GM04504 (cell line): ENCODE measurements at places on chromosomes 1 and 21.

- DNase-seq: no peak
These were observed 1536.7 kb upstream of the B3GALT2 start for GRCh38 chr1:194723067-194723466.

DNA sequence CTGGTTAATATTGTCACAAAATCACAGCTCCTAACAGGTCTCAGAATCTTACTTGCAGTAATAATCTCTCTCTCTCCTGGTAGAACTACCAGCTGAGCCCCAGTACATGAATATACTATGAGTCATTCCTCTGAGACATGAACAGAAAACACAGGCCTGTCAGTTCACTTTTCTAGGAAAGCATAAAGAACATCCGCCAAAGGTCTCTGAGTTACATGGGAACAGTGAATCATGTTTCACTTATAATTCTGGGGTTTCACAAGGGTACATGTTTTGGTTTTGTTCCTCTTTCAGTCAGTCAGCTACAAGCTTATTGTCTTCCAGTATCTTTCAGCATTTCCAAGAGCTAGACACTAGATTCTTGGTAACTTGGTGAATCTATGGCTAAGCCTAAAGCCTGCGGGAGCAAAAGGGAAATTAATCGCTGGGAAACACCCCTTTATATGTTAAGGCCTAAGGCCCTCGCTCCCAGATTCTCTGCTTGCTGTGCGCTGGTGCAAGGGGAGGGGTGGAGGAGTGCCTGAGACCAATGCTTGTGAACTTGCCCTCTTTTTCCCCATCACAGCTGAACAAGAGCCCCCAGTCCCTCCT lies 31.7 kb downstream of the IFNGR2 start:
- peak; percentile 73 for DNase-seq

- no peak for DNase-seq
These were observed 114.3 kb upstream of the ZNF678 start for GRCh38 chr1:227449051-227449450.

DNA sequence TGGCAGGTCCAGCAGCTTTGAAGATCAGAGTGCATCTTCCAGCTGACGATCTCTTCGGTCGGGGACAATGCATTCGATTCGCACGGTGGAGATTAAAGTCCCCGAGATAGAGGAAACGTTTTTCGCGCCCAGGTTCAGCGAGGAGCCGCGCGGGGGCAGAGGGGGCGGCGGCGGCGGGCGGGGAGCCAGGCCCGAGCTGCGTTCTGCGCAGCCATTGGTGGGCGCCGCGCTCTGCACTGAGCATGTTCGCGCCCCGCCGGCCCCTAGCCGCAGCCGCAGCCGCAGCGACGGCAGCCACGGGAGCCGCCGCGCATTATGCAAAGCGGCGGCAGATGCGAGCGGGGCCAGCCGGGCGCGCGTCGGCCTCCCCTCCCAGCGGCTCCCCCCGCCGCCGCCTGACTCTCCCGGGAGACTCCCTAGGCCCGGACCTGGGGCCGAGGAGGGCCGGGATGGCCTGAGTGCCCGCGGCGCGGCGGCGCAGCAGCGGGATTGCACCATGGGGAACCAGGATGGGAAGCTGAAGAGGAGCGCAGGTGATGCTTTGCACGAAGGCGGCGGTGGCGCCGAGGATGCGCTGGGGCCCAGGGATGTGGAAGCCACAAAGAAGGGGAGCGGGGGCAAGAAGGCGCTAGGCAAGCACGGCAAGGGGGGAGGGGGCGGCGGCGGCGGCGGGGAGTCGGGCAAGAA lies at the start of gene FMN2:
Gene FMN2, plus strand, starts transcription at position 270 of the 687 bp plus-strand sequence. Its CDS starts 227 bp downstream, at position 497.
- no peak for DNase-seq

DNA sequence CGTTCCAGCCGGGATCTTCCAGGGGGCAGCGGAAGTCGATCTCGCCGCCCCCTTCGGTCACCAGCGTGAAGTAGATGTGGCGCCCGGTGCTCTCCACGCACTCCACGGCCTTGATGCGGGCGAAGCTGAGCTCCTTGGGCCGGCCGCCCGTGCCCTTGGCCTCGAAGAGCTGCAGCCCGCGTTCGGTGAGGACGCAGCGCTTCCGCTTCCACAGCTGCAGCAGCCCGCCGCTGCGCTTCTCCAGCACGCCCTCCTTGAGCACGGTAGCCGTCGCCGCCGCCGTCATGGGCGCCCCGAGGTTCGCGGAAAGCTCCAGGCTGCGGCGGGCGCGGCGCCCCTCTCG lies 516 bp downstream of the PHLDA3 start:
- DNase-seq: no peak

DNA sequence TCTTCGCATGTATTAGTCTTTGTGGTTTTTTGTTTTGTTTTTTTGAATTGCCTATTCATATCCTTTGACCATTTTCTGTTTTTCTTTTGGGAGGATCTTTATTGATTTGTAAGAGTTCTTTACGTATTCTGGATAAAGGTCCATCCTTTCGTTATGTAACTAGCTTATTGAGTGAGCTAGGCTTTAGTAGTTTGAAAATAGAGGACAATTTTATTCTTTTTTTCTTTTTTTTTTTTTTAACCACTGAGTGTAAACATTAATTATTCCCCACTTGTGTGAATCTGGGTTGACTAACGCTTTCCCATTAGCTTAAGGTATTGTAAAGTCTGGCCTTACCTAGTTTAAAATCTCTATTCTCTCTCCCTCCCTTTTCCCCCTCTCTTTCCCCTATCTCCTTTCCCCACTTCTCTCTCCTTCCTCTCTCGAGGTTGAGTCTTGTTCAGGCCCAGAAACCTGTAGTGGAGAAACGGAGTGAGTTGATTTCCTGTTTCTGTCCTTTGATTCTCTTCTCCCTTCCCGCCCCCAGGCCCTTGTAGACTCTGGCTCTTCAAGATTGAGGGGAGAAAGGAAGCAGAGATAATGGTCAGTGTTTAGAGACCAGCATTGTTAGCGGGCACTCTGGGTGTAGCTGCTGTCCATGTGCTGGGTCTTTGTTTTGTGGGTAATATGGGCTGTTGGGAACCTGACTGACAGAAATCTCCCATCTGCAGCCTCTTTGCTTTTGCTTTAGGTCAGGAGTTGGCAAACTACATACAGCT lies 1.5 kb downstream of the MORC3 start:
- no peak for DNase-seq

DNA sequence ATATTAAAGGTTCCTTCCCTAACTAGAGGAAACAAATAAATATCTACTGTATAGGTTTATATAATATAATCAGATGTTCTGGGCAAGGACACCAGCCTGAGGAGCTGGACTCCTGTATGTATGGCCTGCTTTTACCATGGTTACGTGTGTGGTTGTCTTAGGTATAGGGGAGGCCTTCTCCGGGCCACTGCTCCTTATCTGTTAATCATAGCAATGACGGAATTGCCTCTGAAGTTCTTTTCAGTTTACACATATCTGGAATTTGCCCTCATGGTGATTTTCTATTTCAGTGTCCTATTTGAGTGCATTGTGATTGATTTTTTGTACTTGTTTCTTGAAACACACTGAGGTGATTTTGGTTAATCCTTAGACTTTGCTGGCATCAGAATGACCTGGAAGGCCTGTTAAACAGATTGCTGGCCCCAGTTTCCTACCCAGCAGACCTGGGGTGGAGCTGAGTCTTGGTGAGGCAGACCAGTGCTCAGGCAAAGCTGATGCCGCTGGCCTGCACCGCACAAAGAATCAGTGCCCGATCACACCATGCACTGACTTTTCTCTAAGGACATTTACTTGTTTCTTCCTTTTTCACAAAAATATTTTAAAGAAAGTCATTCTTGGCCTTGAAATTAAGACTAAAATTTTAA lies 18.5 kb downstream of the ABCB10 start:
- DNase-seq: no peak

GRCh38 chr21:42439284-42440186 lies 35.8 kb downstream of the UBASH3A start:
- DNase-seq: no peak

GRCh38 chr1:32195972-32196823 lies 4.2 kb upstream of the CCDC28B start:
- DNase-seq: no peak

DNA sequence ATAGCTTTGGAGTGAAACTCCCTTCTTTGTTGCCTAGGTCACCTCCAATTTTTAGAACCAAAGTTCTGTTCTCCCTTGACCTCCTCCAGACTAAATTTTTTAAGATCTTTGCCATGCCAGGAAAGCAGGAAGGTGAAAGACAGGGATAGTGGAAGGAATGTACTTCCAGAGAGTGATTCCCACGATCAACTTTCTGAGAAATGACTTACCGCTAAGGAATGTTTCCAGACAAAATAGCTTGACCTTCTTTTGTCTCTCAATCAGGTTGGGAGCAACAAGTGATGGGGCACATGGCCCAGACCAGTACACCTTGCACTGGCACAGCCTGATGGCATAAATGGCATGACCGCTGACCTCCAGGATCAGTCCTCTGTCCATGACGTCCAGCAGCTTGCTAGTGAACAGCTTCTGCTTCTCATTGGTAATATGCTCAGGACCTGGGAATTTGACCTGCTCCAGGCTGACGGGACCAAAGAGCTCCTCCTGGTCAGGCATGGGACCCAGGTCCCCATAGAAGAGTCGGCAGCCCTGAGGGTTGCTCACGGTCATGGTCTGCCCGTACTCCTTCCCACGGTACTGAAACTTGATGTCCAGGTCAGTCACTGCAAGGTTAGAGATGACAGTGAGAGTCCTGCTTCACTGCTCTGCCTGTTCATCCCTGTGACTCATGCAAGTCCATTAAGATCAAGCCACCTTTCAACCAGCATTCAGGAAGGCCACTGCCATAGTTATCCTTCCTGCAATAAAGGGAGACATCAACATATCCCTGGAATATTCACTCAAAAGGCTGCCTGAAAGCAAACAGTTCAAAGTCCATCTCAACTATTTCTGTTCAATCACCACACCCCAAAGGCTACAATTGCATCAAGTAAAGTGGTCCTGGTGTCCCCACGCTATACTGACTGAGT lies 6.2 kb upstream of the C1orf74 start:
- no peak for DNase-seq

DNA sequence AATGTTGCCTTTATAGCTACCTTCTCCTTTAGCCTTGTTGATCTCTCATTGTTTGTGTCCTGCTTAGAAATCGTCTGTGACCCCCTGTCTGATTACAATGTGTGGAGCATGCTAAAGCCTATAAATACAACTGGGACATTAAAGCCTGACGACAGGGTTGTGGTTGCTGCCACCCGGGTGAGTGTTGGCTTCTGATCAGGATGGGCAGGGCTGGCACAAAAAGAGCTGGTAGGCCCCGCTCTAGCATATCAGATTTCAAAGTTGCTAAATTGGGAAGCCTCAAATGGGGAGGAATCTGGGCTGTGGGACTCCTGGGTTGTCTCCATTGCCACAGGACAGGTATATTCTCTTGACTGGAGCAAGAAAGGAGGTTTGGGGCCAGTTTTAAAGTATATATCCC lies 8.4 kb downstream of the NCSTN start:
- no peak for DNase-seq

DNA sequence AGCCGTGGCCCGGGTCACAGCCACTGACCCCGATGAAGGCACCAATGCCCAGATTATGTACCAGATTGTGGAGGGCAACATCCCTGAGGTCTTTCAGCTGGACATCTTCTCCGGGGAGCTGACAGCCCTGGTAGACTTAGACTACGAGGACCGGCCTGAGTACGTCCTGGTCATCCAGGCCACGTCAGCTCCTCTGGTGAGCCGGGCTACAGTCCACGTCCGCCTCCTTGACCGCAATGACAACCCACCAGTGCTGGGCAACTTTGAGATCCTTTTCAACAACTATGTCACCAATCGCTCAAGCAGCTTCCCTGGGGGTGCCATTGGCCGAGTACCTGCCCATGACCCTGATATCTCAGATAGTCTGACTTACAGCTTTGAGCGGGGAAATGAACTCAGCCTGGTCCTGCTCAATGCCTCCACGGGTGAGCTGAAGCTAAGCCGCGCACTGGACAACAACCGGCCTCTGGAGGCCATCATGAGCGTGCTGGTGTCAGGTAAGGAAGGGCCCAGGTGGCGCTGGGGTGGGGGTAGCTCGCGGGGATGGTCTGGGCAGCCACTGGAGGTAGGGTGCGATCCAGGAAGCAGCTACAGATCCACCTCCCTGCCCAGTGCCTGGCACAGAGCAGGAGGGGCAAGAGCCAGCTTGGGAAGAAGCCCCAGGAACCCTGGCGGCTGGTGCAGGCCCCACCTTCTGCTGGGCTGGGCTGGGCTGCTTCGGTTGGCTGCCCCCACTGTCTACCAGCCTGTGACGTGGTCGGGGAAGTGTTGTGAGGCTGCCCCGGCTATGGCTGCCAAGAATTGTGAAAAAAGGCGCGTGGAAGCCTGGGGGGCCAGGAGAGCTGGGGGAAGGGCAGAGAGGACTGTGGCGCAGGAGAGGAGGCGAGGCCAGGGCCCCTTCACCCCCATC lies 3.8 kb downstream of the CELSR2 start:
- DNase-seq: no peak

DNA sequence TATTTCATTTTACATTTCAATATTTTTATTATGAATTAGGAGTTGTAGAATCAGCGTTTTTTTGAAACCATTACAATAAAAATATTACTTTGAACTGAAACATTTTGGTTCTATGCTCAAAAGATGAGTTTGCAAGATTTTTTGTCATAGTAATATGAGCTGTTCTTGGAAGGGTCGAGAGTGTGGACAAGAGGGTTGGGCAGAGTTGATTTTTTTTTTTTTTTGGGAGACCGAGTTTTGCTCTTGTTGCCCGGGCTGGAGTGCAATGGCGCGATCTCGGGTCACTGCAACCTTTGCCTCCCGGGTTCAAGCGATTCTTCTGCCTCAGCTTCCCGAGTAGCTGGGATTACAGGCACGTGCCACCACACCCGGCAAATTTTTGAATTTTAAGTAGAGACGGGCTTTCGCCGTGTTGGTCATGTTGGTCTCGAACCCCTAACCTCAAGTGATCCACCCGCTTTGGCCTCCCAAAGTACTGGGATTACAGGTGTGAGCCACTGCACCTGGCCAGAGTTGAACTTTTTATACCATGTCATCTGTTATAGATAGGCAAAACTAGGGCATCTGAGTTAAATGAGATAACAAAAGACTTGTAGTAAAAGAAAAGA lies 3.3 kb downstream of the CACYBP start:
- no peak for DNase-seq

- DNase-seq: no peak
These were observed 13.9 kb downstream of the ARHGEF19 start for GRCh38 chr1:16198444-16199156.

DNA sequence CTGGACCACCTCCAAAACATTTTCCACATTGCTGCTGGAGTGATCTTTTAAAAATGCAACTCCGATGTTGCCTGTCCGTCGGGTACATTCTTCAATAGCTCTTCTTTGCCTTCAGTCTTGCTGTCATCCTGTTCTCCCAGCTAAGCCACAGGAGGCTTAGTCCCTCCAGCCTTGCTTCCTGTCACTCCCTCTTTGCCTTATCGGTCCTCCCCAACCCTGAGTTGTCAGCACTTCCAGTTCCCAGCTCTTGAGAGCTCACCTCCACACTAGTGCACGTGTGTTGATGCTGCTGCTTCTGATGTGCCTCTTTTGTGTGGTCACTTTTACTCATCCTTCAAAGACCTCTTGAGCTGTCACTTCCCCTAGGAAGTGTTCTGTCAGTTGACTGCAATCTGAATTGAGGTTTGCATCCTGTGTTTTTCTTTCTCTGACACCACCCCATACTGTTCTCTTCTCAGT lies 15.3 kb downstream of the UCK2 start:
- no peak for DNase-seq
